Pancreas (tissue), 10 donors: ENCODE measurements at places on chromosomes 16 and 17. TPM values are rescaled to one million over a fixed set of nuclear protein-coding genes. Genes with fewer than 3 reads are reported as not detected.

The TCAP gene
- 0.29 TPM for total RNA-seq

The NOG gene
- 0.13 TPM for total RNA-seq

The BMERB1 gene
- total RNA-seq: 21.7 TPM

The FOXF1 gene
- total RNA-seq: 0.69 TPM

The TBC1D3E gene
- total RNA-seq: not detected

The NKD1 gene
- total RNA-seq: 3.0 TPM

The PRDM7 gene
- not detected for total RNA-seq

The ZMYND15 gene
- 0.65 TPM for total RNA-seq

The CHST5 gene
- 0.13 TPM for total RNA-seq

The THAP11 gene
- total RNA-seq: 13.7 TPM

The HOXB8 gene
- not detected for total RNA-seq

The CAPN15 gene
- 53.6 TPM for total RNA-seq

The CDH15 gene
- 2.0 TPM for total RNA-seq

The WSCD1 gene
- total RNA-seq: 2.5 TPM

The CACNG3 gene
- not detected for total RNA-seq

The MPP3 gene
- 7.0 TPM for total RNA-seq

The SKAP1 gene
- total RNA-seq: 3.1 TPM

The TMIGD1 gene
- not detected for total RNA-seq

The ZG16 gene
- 0.31 TPM for total RNA-seq

The SMIM36 gene
- total RNA-seq: not detected

The MAP2K3 gene
- 22.8 TPM for total RNA-seq

The USP31 gene
- 10.0 TPM for total RNA-seq

The STH gene
- total RNA-seq: not detected

The SPIRE2 gene
- total RNA-seq: 2.9 TPM

The SLFN13 gene
- total RNA-seq: 1.3 TPM

The ALOX15 gene
- not detected for total RNA-seq

The SNX20 gene
- total RNA-seq: 1.7 TPM

The PLCG2 gene
- 8.0 TPM for total RNA-seq

The CCT6B gene
- 1.2 TPM for total RNA-seq

The TIGD7 gene
- 2.6 TPM for total RNA-seq

The P2RX5 gene
- total RNA-seq: 0.13 TPM

The CPPED1 gene
- 7.9 TPM for total RNA-seq

The CCL1 gene
- total RNA-seq: not detected

The TTLL6 gene
- 0.98 TPM for total RNA-seq

The ENPP7 gene
- total RNA-seq: 0.13 TPM

The ZNF785 gene
- 8.1 TPM for total RNA-seq

The GRB7 gene
- 17.8 TPM for total RNA-seq

The KRTAP4-6 gene
- total RNA-seq: not detected

The HAGHL gene
- total RNA-seq: 4.6 TPM

The GCSH gene
- 8.2 TPM for total RNA-seq

The CALCOCO2 gene
- 47.3 TPM for total RNA-seq

The HOXB4 gene
- total RNA-seq: 0.67 TPM

The RNF43 gene
- total RNA-seq: 11.9 TPM

The TMEM238L gene
- total RNA-seq: not detected

The MYO15B gene
- total RNA-seq: 45.0 TPM

The HBQ1 gene
- total RNA-seq: not detected

The TBC1D3I gene
- total RNA-seq: 0.34 TPM

The LRRC36 gene
- total RNA-seq: 2.4 TPM

The HS3ST4 gene
- total RNA-seq: not detected

The PGAP6 gene
- total RNA-seq: 53.1 TPM

The TERB1 gene
- total RNA-seq: not detected

The TEDC2 gene
- total RNA-seq: not detected

The SLFN5 gene
- total RNA-seq: 6.8 TPM

The ALOX15B gene
- total RNA-seq: 4.7 TPM

The GRIN2A gene
- 0.09 TPM for total RNA-seq
